Ecto neural progenitor cell (in vitro differentiated cells): ENCODE measurements at places on chromosomes 2 and 18.

DNA sequence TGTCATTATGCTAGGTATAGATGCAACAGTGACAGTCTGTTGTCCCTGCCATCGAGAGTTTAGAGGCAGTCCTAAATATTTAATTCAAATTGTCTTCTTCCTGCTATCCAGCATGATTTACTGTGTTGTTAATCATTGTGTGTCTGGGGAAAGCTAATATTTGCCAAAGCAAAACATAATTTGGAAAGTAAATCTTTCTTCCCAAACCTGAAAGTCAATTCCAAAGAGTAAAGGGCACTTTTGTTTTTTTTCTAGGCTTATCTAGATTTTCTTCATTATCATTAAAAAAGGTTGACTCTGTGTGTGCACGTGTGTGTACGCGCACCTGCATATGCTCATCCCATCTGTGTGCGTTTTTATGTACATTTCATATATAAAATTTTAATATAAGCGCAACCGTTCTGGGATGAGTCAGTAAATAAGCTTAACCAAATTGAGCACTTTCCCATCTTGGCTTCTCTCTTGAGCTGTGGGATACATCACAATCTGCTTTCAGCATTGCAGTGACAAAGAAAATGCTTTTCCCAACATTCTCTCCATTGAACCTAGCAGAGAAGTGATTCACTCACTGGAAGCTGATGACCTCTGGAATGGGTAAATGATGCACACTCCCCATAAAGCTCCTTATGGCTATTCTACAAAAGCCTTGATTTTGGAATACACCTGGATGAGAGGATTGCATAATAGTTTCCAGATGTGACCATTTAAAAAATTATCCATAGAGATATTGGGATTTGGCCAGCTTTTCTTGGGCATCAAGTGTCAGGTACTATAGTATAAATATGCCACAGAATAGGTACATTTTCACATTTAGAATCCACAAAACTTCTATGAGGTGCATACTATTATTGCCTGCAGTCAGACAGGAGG is 488.4 kb downstream of the ADCYAP1 start:
- DNase-seq: no peak

DNA sequence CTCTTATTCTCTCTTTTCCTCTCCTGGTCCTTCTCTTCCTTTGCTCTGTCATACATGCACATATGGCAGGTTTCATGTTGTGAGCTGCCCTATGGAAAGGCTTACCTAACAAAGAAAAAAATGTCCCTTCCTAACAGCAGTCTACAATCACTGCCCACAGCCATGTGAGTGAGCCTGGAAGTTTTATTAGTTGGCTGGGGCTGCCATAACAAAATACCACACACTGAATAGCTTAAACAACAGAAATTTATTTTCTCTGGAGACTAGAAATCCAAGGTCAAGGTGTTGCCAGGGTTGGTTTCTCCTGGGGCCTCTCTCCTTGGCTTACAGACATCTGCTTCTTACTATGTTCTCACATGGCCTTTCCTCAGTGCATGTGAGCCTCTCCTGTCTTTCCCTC is 142.1 kb downstream of the TRIB2 start:
- no peak for DNase-seq

DNA sequence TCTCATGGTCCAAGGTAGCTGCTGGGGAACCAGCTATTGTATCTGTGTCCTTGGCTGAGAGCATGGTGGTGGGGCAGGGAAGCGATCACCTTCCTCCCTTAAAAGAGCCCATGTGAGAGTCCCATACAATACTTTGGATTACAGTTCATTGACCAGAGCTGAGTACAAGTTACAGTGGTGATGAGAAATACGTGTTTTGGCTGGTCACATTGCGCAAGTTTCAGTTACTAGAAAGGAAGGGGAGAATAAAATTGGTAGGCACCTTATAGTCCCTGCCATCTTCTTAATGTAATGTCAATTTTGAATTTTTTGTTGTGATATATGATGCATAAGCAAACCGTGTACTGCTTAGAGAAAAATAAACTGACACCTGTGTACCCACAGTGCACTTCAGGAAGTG is 67.7 kb downstream of the ZNF407 start:
- no peak for DNase-seq

- DNase-seq: no peak
These were observed 14.2 kb upstream of the SPATA3 start for GRCh38 chr2:230981704-230982103.

DNA sequence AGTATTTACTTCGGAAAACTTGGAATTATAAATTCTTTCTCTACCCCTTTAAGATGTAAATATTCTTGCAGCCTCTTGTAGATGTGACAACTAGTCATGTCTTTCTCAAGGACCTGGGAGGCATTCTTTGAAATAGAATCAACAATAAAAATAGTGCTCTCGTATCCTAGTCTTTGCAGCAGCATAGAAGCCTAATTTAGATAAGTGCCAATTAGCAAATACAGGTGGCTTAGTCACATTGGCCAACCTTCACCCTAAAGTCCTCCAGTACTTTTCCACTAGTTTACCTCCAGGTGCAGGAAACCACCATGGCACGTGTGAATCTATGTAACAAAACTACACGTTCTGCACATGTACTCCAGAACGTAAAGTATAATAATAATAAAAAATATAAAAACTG is 3.5 kb upstream of the ZSWIM2 start:
- no peak for DNase-seq

DNA sequence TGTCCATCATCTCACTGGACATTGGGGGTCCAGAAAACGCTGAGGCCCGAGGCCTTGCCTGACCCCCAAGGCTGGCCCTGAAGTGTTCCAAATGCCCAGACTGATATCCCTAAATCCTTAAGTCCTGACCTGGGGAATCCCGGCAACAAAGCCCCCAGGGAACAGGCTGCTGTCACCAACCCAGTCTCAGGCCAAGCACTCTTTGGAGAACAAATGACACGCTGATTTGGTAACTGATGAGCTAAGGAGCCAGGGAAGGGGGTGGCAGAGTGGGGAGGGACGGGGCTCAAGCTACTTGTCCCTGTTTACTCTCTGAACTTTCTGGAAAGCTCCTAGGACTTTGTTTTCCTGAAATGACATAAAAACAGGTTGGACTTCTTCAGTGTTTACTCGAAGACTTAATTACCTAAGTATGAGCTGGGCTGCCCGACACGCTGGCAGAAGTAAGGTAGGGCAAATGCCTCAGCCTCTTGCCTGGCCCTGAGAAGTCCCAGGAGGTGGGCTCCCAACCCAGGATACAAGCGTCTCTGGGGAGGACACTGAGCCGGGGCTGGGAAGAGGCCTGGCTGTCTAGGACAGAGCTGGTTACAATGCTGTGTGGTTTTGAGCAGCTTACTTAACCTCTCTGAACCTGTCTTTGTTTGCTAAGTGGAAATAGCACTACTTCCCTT is 105.5 kb upstream of the GLI2 start:
- DNase-seq: no peak

GRCh38 chr2:187550857-187551256 is 3.4 kb downstream of the TFPI start:
- DNase-seq: no peak

DNA sequence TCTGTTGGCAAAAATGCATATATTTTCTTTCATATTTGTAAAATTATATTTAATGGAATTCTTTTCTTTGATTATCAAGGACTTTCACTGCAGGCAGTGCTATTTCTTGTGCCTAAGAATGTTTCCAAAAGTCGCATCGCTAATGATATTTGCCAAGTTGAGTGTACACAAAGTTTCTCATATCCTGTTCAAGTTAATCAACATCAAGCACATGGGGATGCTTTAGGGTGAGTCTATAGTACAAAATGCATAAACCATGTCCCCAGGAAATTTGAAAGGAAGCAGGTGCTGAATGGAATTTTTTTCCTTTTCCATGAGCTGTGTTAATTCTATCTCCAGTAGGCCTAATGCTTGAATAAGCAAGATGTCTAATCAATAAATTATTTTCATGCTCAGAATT is 129.7 kb downstream of the GALNT1 start:
- DNase-seq: no peak

DNA sequence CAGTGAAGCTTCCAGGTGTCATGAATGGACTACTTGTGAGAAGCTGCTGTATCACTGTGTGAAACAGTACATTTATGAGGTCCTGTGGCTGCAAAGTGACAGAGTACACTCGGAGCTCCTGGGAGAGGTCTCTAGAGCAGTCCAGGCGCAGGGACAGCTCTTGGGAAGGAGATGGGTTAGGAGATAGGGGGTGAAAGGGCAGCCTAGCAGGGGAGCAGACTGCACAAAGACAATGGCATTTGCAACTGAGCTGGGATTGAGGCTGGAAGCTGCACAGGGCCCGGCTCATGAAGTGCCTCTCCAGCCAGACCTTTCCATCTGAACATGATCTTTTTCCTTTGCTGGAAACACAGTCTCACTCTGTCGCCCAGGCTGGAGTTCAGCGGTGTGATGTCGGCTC is 83.6 kb downstream of the RHOB start:
- DNase-seq: no peak

GRCh38 chr2:118046634-118047210 is 32.9 kb upstream of the CCDC93 start:
- DNase-seq: no peak

DNA sequence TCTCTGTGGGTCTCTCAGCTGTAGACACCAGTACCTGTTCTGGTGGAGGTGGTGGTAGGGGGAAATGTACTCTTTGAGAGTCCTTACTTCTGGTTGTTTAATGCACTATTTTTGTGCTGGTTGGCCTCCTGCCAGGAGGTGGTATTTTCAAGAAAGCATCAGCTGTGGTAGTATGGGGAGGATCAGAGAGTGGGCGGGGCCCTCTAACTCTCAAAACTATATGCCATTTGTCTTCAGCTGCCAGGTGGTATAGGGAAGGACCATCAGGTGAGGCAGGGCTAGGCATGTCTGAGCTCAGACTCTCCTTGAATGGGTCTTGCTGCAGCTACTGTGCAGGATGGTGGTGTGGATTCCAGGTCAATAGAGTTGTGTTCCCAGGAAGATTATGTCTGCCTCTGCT is 1100.8 kb downstream of the CNTNAP5 start:
- no peak for DNase-seq
